Left colon (tissue), 2 donors: ENCODE measurements at places on chromosomes 5 and 9.

DNA sequence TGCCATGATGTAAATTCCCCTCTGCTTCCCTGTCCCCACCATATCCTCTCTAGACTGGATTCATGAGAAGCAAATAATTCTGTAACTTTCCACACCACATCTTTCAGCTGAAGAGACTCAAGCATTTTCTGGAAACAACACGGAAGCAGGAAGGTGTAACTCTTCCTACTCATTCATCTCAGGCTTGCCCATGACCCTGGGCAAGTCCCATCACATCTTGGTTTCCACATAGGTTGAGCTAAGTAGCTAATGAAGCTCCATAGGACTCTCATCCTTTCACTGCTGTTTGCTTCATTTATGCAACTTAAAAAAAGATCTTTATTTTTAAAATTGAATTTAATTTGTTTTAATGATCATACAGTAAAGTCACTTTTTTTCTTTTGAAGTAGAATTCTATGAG lies 32.7 kb upstream of the STARD4 start:
- DNase-seq = no peak

- no peak for DNase-seq
These were observed 67.2 kb downstream of the MRPS30 start for GRCh38 chr5:44875661-44876605.

GRCh38 chr9:698954-699353 lies 142.5 kb upstream of the DMRT1 start:
- DNase-seq = no peak

DNA sequence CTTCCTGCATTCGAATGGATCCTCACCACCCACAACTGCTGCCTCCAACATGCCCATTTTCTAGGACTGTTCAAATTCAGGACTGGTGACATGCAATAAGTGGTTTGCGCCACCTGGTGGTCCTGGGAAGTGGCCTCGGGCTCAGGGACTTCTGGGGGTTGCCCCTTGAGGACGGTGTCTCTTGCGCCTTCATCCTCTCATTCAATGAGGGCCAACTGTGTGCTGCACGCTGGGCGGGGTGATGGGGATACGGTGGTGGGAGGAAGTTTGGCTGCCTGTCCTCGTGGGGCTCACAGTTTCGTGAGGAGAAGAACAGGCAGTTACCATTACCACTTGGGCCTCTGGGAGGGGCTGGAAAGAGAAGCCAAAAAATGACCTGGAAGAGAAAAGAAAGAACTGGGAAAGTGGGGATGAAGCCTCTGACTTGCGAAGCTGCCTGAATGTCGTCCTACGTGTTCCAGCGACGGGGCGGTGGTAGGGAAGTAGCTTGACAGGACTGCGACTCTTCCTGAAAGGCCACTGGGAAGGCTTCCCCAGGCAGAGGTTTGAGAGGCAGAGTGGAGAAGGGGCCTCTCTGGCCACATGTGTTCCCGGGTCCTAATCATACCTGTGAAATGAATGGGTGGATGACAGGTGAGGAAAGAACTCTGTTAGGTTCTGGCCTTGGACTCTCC lies 49.0 kb downstream of the PSD2 start:
- DNase-seq = peak; percentile 62

- peak; percentile 94 for DNase-seq
These were observed 1.8 kb downstream of the LURAP1L start for GRCh38 chr9:12776513-12777055.

DNA sequence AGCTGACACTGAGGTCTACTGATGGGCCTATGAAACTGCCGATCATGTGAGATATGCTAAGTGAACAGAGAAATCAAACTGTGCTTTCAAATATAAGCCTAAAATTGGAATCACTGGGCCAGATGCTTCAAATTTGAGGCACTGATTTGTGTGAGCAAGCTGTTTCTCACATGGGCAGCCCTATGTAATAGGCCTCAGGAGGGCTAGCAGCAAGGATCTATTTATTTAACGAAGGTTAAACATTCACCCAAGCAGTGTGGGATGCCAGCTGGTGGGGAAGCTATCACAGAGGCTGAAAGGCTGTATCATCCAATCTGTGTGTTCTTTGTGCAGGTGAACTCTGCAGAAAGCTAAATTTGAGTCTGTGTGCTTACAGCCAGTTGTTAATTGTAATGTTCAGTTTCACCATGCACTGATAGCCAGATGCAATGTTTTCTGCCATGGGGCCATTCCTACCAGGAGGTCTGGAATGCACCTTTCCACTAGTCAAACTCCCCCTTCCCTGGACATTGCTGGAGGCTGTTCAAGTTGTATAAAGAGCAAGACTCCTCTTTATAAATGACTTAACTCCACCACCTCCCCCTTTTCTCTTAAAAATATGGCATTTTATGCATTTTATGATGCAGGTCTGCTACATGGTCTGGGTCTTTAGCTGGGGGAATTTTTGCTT lies 228.9 kb downstream of the SH3GL2 start:
- peak; percentile 44 for DNase-seq

- DNase-seq = peak; percentile 11
These were observed 51.5 kb upstream of the NKD2 start for GRCh38 chr5:956941-957747.

DNA sequence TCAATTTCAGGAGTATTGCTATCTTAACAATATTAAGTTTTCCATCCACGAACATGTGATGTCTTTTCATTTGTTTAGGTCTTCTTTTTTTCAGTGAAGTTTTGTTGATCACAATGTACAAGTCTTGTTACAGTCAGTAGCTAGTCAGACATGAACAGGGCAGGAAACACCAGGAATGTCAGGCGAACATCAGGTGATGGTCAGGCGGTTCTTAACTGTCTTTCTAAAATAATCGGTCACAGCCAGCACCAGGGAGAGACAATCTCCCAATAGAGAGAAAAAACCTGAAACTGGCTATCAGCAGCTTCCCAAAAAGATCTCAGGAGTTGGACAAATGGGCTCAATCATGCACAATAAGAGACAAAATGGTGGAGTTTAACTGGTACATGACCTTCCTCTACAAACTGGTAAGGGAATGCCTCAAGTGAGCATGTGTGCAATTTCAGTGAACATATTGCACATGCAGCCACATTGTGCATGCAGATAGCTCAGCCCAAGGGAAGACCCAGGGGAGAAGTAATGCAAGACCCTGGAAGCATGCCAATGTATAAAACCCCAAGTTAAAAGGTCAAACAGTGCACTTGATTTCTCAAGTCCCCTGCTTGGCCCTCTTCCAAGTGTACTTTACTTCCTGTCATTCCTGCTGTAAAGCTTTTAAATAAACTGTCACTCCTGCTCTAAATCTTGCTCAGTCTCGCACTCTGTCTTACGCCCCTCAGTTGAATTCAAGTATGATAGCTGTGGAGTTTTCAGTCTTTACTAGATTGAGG lies 176.1 kb upstream of the RASEF start:
- DNase-seq = peak; percentile 9

DNA sequence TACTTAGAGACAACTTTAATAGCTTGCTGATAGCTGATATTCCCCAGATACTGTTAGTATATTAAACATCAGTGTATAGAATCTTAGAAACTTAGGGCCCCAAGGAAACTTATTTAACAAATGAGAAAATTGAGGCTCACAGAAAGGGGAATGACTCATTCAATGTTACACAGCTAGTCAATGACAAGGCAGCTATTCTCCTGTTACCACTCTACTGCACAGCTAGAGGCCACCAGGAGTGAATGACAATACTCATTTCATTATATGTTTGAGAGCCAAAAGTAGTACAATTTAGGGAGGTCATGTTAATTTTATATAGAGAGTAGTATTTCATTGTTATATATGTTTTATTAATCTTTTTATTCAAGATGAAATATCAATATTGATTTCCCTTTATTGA lies 33.2 kb upstream of the PCDHB1 start:
- no peak for DNase-seq

- no peak for DNase-seq
These were observed 111.8 kb downstream of the UNC13B start for GRCh38 chr9:35273591-35273990.

GRCh38 chr9:134764473-134765269 lies 115.9 kb upstream of the FCN2 start:
- no peak for DNase-seq

GRCh38 chr5:154291917-154292316 lies 101.4 kb downstream of the GALNT10 start:
- no peak for DNase-seq

- DNase-seq = no peak
These were observed 201.2 kb downstream of the ACTL7B start for GRCh38 chr9:108654566-108654965.

DNA sequence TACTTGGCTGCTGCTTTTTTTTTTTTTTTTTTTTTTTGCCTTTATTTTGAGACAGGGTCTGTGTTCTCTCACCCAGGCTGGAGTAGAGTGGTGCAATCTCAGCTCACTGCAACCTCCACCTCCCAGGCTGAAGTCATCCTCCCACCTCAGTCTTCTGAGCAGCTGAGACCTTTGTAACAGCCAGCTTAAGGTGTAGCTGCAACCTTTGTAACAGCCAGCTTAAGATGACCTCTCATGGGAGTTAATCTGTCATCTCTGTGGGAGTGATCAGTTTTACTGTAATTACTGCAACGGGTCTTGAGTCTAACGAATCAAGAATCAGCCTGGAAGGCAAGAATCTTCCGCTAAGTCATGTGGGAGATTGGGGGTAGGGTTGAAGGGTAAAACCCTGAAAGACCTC lies 31.6 kb upstream of the SNX2 start:
- DNase-seq = no peak
